ENCODE measurements at places on chromosomes 7 and 10. TPM values are rescaled to one million over a fixed set of nuclear protein-coding genes. Genes with fewer than 3 reads are reported as not detected.

Gene SPAG6
- total RNA-seq, result 0.02 TPM

Gene HSPA12A
- 4.7 TPM for total RNA-seq

Gene CREB5
- total RNA-seq, result 10.5 TPM

DNA sequence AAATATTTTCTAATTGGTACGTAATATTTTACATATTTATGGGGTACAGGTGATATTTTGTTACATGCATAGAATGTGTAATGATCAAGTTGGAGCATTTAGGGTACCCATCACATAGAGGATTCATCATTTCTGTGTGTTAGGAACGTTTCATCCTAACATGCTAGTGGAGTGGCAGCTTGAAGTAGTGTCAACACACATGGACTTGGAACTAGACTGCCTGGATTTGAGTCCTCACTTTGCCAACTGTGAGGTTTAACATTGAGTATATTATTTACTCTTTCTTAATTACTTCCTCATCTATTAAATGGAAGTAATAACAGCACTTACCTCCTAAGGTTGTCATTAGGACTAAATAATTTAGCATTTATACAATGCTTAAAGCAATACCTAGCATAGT, 241.9 kb downstream of the PLXDC2 start:
- no peak for DNase-seq

DNA sequence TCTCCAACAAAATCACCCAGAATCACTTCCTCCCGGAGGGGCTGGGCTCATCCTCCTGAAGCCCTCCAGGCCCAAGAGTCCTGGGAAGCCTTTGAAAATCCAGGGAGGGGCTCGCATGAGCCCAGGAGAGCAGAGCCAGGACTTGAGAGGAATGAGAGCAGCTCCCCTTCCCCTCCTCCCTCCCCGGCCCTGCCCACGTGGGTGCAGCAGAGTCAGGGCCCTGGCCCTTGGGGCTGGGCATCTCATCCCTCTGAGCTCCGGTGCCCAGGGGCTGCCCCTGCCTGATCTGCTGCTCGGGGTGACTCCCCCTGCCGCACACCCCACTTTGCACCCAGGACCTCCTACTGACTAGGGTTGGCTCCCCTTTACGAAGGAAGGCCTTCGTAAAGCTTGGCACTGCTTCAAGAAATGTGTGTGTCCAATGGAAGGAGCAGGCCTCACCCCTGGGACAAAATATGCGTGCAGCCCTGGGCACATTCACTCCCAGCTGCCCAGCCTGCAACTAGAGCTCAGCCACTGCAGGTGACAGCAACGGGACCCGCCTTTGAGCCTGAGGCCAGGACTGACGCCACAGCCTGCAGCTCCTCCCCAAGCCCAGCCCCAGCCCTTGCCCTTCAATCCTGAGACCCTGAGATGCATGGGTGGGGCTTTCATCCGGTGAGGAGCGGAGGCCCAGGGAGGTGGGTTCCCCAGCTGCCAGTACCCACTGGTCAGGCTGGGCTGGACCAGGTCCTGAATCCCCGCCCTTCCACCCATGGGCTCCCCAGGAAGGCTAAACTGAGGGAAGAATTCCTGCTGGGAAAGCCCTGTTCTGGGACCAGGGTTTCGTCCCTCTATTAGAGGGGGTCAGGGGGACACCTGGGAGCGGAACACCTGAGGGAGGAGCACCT, 21.8 kb downstream of the PWWP2B start:
- DNase-seq, result no peak

- peak; percentile 37 for DNase-seq
Observed at GRCh38 chr10:30435073-30435422, 1.1 kb downstream of the MAP3K8 start.

- DNase-seq, result no peak
Observed at GRCh38 chr10:47248386-47249090, 51.5 kb upstream of the GDF10 start.
